ENCODE measurements at places on chromosomes 3 and 15.

DNA sequence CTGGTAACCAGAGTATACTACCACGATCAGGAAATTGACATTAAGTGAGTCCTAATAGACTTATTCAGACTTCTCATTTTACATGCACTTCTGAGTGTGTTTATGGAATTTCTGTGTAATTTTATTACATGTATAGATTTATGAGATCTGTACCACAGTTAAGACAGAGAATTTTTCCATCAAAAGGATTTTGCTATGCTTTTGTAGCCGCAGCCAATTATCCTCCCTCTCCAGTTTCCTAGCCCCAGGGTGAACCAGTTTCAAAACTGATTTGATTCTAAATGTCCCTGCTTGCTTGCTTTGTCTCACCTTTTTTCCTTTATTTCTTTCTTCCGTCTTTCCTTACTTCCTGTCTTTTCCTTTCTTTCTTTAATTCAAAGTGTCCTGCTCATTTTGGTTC, 661.2 kb upstream of the BCHE start:
- no peak for DNase-seq

- no peak for DNase-seq
Measured at GRCh38 chr3:80807577-80807976, 953.9 kb downstream of the GBE1 start.

GRCh38 chr3:13282986-13283876, 136.9 kb downstream of the NUP210 start:
- no peak for DNase-seq

DNA sequence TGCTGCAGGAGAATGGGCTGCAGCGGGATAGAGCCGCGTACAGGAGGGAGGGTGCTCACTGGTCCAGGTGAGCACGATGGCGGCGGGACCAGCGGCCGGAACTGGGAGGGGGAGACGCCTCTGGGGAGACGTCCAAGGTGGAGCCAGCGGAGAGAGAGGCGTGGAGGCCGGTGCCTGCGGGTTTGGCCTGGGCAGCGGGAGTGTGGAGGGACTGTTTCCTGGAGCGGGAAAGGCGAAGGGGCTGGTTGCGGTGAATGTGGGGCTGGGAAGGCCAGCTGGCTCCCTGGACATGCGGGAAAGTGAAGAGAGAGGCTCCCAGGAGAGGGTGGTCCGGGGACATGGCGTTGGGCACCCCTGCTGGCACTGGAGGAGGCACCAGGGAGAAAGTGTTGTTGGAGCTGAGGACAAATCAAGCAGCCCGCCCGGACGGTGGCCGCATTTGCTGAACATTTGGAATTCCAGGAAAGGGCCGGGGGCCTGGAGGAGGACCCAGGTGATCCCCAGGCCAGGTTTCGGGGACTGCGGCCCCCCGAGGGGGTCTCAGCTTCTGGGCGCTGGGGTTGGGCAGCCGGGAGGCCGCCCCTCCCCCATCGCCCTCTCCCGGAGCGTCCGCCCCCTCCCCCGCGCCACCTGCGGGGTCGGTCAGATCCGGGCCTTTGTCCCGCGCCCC, 34.3 kb downstream of the DNAJB8 start:
- DNase-seq, result no peak

DNA sequence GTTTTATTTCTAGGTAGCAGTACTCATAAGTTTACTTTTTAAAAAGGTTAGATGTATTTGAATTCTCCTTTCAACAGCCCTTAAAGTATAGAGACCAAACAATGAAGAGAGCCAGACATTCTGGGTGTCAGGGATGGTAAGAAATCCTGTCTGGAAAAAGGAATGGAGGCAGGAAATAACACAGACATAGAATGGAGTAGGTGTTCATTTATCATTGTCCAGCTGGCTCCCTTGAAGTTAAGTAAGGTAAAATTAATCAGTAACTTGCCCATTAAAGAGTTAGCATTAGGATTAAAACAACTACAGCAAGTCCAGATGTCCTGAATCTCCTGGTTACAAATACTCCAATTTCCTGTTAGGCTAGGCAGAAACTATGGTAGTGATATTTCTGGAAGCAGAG, 13.5 kb upstream of the SUCNR1 start:
- no peak for DNase-seq

- DNase-seq, result no peak
Measured at GRCh38 chr3:182954553-182955235, 25.6 kb downstream of the DCUN1D1 start.

- no peak for DNase-seq
Measured at GRCh38 chr3:24069045-24069444, 124.0 kb downstream of the NR1D2 start.

DNA sequence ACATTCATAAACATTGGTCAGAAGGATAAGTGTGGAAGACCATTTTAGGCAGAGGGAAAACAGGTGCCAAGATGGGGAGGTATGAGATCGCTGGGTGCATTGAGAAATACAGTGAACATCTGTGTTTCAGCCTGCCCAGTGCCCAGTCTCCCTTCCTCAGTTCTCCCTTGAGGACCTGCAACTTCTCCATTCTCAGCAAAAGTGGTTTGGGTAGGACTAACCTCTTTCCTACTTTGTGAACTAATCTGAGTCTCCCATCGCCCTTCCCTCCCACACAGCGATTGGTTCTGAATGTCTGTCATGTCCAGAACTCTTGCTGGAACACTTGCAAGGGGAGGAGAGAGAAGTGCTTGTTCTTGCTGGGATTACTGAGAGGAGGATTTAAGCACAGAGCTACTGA, 10.9 kb upstream of the CCNL1 start:
- no peak for DNase-seq

All from CD8-positive, alpha-beta memory T cell (primary cell).